ENCODE measurements at places on chromosomes 6 and 20.

- DNase-seq = no peak
Measured at GRCh38 chr6:111208933-111209332, 121.6 kb downstream of the SLC16A10 start.

GRCh38 chr6:25277857-25278256 lies 1.3 kb upstream of the CARMIL1 start:
- DNase-seq = no peak

DNA sequence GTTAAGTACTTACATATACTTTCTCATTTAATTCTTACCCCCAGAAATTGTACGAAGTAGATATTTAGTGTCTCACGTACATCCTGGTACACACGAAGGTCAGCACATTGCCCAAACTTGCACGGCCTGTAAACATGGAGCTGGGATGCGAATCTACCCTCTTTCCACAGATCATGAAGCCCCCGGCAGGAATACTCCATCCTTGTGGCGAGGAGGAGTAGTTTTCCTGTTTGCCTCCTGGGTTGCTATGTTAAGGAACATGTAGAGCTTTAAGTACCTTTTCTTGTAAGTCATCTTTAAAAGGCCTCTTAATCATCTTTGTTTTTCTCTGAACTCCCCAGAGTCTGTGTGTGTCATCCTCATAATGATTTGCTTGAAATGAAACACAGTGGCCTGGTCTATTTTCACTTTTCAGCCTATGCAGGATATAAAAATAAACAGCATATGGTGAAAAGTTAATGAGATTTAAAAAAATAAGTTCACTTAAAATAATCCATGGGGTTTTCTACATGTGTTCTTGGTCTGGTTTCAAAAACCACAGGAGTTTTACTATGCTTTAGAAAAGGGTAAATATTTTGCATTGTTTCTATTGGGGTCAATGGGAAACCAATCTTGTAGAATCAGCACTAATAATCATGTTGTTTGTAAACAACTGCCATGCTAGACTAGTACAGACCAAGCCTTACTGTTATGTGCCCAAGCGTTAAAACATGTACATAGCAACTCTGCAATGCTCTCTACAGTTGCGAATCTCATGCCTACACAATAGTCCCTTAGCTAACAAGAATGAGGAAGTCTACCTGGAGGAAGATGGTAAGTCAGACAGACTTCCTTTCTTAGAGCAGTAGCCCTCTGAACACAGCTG lies 9.3 kb upstream of the ARID1B start:
- no peak for DNase-seq

DNA sequence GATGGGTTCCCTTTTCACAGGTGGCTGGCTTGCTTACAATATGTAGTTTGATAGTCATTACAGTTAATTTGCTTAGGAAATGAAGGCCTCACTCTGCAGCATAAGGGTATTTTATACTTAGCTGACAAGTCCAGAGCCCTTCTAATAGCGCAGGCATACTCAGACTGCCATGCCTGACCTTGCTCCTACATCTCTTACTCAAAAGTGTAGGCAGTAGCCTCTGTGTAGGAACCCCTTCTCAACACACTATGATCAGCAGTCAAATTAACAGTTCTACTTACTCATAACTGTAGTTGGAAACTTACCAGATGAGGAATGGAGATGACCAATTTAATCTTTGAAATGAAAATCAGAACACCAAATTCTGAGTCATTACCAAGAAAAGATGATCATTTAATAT lies 373.5 kb downstream of the TBC1D32 start:
- DNase-seq = no peak

DNA sequence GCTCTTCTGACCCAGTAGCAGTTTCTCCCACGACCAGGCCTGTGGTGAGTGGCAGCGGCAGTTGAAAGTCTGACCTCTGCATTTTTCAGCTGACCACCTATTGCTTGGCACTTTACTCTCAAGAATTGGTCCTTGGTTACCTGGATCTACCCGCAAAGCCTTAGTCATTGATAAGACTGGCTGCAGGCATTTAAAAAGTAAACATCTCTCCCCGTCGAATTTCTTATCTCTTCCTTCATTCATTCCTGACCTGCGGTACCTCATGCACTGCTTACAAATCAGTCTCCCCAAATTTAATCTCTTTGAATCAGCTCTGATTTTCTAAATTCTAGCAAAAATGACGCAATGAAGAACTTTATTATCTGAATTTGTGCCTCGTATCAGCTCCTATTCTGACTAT lies 26.1 kb upstream of the IPCEF1 start:
- no peak for DNase-seq
